ENCODE measurements at places on chromosomes 7 and 10.

DNA sequence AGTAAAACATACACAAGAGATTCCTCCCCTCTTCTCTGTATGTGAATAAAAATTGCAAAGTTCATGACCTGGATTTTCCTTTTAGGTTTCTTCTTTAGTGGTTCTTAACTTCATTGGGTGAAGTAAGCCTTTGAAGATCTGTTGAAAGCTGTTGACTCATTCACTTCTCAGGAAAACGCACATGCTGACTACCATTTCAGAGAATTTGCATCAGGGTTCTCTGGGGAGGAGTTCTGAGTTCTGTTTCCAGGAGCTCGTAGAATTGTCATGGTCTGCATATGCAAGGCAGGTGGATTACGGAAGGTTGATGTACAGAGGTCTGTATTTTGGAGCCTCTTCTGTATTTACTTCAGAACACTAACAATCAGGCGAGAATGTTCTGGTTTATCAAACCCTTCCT is 962 bp upstream of the SLC26A4 start:
- no peak for DNase-seq

DNA sequence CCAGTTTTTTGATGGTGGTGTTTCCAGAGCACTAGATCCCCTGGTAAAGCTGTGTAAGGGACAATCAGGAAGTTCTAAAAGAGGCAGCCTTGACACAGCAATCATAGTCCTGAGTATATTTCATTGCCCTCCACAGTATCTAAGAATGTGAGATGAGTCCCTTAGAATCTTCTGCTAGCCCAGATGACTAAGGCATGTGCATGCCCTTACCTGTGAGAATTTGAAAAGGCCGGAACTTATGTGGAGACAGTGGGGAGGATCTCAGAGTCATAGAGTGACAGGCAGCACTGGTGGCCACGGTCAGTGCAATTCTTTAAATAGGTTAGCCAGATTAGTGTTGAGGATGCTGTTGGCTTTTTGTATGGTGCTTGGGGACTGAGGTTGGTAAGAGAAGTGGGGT is 361.4 kb upstream of the VSTM2A start:
- DNase-seq: no peak

DNA sequence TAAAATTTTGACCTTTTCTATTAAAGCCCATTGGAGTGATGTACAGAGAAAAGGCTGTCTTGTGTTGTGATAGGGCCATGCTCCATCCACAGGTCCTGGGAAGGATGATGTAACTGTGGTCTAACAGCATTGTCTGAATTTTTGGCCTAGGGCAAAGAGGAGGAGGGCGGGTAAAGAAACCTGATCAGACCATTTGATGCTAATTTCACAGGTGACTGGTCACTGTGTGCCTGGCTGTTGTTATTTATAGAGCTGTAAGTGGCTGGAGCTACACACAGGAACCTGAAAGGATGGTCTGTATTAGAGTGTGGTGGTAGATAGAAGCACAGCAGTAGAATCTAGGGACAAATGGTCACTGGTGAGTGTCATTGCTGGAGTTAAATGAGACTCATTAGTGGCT is 182.1 kb downstream of the AUTS2 start:
- no peak for DNase-seq

- DNase-seq: no peak
Measured at GRCh38 chr7:142329062-142329790, 71.4 kb upstream of the PRSS58 start.

GRCh38 chr10:69453795-69454194 is 2.5 kb downstream of the TSPAN15 start:
- no peak for DNase-seq
